ENCODE measurements at places on chromosomes 7 and 10. TPM values are rescaled to one million over a fixed set of nuclear protein-coding genes. Genes with fewer than 3 reads are reported as not detected.

The SUN3 gene
- total RNA-seq, result not detected

The SH2B2 gene
- 9.9 TPM for total RNA-seq

DNA sequence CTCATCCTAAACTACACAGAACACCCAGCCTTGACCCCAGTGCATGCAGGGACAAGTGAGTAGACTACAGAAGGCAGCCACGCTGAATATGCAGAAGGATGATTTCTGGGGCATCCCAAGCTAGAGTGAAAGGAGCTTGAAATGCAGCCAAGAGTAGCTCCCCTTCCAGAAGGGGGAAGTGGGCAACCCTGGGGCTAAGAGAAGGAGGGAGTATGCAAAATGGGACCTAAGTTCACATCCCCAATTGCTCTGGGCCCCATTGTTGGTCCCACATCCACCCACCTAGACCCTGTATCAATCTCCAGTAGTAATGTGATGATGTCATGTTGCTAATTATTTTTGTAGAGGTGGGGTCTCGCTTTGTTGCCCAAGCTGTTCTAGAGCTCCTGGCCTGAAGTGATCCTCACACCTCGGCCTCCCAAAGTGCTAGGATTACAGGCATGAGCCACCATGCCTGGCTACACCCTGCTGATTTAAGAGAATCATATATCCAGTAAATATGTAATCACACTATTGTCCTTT, 5.6 kb upstream of the PSTK start:
- DNase-seq, result no peak

GRCh38 chr7:110835849-110836248, 255.1 kb upstream of the LRRN3 start:
- no peak for DNase-seq

DNA sequence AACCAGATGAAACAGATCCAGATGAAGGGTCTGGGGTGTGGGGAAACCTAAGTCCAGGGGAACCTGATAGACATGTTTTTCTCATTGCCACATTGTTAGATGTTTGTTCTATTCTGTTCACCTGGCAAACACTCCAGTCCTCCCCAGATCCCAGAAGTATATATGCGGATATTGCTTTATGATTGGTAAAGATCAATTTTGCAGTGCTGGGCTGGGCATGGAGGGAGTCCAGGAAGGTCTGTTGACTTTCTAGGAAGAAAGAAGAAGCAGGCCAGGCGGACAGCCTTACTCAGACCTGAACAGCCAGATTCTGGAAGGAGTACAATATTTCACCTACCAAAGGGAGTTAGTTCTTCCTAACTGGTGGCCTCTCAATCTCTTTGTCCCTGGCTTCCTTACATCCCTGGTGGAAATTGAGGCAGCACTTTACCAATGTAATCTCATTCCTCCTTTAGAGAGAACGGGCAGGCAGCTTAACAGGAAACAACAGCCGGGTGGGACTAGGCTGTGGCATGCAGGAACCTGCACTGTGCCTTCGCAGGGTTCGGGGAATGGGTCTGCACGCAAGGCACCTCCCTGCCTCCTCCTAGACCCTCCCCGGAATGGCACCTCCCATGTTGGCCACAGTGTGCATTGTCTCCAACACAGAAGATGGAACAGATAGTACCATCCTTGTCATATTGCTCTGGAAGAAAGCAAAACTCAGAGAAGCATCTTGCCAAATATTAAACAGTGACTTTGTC, 930 bp downstream of the GIMAP6 start:
- no peak for DNase-seq

DNA sequence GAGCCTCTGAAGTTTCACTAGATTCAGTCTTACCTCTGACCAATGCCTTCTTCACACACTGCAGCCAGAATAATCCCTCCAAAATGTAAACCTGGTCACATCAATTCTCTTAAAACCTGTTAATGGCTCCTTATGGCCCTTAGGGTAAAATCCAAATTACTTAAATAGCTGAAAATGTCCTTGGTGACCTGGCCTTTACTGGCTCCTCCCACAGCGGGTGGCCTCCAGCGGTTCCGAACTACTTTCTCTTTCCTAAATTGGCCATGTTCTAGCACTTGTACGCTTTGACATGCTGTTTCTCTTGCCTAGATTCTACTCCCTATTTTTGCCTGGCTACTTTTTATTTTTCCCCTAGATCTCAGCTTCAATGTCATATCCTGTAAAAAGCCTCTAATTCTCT, 36.1 kb downstream of the AGK start:
- DNase-seq, result no peak

DNA sequence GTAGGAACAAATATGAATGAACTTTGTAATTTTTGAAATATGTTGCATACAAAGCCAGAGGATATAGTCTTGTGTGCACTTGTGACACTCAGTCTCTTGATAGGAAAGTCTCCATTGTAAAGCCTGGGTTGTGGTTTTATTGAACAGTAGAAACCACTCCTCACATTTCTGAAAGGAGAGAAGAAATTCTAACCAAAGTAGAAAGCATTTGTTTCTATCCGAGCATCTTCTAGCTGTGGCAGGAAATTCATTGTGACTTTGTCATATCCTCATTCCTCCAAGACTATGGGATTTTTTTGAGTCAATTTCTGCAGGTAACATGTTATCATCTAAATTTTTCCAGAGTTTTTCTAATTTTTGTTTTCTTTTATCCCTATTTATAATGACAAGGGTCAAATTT, 55.5 kb upstream of the NCF1 start:
- DNase-seq, result no peak

DNA sequence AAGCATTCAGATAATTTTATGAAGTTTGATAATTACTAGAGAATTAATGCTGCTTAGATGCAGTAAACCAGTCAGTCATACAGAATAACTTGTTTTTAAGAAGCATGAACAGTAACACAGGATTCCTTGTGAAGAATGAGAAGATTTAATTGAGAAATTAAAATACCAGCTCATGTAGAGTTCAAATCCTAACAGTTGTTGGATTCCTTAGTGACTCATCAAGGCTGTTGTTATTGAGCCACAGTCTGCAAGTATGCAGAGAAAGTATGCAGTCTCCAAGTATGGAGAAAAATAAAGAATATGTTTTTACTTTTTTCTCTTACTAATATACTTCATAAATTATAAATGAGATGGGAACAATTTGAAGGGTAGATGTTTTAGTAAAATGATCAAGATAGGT, 30.2 kb upstream of the CYP26C1 start:
- DNase-seq, result no peak

DNA sequence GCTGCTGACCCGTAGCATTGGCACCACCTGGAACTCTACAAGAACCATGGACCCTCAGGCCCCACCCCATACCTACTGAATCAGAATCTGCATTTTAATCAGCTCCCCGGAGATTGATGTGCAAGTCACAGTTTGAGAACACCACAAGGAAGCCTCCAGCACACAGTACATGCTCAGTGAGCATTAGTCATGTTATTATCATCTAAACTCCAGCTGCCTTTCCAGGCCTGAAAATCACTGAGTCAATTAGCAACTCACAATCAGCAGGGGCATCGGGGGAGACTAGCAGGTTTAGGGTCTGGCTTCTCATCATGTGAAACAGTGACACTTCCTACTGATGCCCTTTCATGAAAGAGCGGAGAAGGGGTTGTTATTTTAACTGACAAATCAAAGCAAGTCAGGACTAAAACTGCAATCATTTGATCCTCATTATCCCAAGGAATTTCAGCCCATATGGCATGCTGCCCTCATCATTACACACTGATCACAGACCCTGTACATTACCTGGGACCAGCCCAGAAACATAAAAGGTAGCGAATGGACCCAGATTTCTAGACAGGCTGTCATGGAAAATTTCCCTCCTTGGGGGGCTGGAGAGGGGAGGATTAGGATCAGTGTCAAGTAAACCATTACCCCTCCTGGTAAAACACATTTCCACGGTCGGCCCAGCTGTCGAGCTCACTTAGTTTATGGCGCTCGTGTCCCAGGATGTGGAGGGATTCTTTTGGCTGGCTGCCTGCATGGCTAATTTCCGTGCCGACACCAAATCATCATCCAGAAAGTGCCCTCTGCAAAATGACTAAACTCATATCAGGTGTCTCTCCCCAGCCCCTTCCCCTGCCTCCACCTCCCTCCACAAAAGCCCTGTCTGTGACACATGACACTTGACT, 122.8 kb downstream of the PRLHR start:
- DNase-seq, result no peak

- DNase-seq, result no peak
Measured at GRCh38 chr7:136868496-136869000, at the start of gene CHRM2. Gene CHRM2 (plus strand): TSS chr7:136868652. CDS start chr7:137014866, 146,214 bp downstream.

DNA sequence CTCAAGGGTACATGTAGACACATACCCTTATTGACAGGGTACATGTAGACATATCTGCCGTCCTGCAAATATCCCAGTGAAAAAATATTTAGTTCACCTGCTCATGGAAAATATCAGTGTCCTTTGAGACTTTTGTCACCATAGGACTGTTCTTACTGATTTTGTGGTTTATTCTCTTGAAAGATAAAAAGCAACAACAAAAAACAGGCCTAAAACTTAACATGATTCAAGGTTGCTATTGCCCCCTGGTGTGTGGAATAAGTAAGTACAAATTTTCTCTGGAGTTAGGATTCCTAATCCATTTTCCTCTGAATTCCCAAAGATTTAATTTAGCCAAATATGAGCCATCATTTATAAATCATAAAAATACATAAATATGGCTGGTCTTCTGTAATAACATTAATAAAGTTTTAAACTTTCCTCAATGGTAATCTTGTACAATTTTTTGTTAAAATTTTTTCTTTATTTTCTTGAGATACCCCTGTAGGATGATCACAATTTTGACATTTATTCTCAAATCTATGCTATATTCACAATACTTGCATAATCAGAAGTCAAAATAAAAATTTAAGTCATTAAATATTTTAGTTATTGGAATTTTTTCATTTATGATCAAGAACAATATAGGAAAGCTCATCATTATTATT, 741.4 kb upstream of the POT1 start:
- no peak for DNase-seq

DNA sequence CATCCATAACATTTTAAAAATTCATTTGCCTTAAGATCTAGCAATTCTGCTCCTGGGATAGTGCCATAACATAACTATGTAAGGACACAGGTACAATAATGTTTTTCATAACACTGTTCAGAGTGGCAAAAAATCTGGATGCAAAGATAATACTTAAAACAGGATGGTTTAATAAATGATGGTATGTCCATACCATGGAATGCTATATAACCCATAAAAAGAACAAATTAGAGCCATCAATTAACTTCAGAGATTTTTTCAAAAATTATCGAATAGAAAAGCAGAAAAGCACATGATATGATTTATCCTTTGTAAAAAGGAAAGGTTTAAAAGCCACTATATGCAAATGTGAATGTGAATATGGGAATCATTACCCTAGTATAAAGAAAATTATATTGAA, 193.4 kb upstream of the LRRN3 start:
- no peak for DNase-seq

- no peak for DNase-seq
Measured at GRCh38 chr10:86100581-86101061, 266.0 kb downstream of the GRID1 start.

DNA sequence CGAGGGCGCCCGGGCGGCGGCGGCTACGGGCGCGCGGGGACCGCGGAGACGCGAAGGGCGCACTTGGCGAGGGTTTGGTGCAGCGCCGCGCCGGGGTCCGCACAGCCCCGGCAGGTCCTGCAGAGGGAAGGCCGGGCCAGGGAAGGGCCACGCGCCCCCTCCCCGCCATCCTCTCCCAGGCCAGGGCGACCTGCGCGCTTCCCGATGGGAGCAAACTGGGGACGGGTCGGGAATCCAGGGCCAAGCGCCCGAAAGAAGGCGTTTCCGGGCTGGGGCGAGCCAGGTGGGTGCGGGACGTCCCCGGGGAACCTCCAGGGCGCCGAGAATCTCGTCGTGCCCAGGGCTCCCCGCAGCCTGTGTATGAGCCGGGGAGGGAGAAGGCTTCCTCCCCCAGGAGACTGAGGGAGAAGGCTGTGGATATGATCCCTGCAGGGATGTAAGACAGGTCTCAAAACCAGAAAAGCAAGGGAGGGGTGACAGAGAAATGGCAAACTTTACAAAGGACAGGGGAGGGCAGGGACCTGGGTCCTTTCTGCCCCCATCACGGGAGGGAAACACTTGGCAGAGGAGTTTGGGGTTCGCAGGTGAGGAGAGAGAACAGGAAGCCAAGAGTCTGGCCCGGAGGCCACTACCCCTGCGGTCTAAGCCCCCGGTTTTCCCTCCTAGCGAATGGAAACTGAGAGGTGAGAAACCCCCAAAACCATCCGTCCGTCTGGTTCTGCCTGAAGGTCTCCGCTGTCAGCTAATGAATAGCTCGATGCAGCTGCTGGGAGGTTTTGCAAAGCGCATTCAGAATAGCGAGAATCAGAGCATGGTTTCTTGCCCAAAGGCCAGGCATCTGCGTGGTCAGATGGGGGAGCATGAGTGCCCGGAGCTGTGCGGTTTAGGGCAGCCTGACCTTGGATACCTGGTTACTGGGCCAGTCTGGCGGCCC, 674 bp downstream of the AMZ1 start:
- no peak for DNase-seq

- DNase-seq, result no peak
Measured at GRCh38 chr10:11178606-11179515, 161.2 kb downstream of the CELF2 start.

DNA sequence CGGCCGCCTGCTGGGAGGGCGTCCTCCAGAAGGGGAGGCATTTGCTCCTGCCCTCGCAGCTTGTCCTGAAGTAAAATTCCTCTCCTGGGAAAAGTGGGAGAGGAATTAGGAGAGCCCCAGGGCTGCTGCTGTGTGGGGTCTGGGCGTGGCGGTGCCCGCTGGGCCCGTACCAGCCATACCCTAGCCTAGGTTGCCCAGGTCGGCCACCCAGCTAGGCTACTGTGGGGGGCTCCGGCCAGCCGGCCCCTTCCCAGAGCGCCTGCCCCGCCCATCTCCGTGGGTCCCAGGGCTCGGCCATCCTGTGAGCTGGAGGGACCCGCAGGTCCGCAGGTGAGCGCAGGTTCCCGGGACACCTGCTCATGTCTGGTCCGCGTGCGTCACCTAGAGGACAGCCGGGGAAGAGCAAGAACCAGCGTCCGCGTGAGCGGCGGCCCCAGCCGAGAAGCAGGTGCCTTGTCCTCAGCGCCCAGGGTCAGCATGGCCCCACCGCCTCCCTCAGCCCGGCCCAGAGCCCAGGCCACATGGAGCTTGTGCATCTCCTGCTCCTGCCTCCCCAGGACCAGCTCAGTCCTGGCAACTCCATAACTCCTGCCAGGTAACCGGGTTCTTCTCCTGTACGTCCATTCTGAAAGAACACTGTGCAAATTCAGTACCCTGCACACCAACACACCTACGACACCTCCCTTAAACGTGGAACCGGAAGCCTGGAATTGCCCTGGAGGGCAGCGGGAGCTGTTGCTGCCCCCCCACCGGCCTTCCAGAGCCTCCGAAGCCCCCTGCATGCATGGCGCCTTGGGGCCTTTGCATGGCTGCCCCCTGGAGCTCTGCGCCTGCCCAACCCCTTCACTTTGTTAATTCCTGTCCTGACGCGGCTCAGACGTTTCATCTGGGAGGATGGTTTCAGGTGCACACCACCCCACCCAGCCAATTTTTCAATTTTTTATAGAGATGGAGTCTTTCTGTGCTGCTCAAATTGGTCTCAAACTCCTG, 22.8 kb upstream of the FOXL3 start:
- no peak for DNase-seq

GRCh38 chr10:124688386-124688785, 55.8 kb downstream of the FAM53B start:
- no peak for DNase-seq

Data from sciatic nerve (tissue), 2 donors.